ENCODE measurements at places on chromosomes 6 and 20.

DNA sequence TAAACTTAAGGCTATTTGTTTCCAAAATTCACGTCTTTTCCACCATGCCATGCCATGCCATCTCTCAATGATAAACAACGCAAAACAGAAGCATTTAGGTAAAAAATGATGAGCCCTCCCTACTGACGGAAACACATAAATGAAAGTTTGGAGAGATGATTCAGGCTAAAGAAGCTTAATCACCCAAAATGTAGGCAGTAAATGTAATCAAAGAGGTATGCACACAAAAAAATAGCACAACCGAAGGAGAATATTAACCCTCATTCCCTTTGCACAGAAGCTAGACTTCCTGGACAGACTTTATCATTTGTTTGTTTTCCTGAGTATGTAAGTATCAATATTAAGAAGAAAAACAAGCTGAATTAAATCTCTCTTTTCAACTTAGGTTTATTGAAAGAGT, 28.8 kb downstream of the DCDC2 start:
- no peak for DNase-seq

DNA sequence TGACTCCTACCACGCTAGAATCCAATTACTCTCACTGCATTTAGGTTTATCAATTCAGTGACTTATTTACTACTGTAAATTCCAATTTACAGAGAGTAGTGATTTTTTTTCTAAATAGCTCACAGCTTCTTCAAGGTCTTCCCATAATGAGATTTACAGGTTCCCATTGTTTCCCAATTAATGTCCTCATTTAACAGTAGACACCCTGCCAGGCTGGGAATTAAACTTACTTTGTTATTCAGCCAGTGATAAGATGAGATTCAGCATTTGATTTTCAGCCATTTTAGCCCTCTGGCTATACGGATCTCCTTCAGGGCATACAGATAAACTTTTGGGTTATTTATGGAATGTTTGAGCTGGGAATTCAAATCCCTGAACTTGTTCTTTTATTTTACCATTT, 582.9 kb upstream of the EYS start:
- DNase-seq: no peak

- no peak for DNase-seq
Measured at GRCh38 chr6:167661552-167662044, 165.1 kb upstream of the AFDN start.

GRCh38 chr6:105210932-105211531, 31.2 kb upstream of the POPDC3 start:
- no peak for DNase-seq

DNA sequence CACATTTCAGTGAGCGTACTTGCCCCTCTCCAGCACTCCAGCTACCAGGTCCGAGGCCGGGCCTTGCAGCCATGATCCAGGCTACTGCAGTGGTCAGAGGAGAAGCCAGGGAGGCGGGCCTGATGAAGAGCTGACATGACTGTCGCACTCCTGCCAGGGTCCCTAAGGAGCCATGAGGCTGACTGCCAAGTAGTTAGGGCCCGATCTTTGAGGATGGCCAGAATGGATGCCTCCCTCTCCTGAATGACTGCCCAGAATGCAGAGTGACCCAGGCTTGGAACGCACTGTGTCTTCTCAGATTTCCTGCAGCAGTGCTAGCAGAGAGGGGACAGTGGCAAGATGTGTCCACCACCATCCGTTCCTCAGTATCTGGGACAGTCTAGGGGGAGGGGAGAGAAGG, 24.7 kb upstream of the LRFN2 start:
- no peak for DNase-seq

DNA sequence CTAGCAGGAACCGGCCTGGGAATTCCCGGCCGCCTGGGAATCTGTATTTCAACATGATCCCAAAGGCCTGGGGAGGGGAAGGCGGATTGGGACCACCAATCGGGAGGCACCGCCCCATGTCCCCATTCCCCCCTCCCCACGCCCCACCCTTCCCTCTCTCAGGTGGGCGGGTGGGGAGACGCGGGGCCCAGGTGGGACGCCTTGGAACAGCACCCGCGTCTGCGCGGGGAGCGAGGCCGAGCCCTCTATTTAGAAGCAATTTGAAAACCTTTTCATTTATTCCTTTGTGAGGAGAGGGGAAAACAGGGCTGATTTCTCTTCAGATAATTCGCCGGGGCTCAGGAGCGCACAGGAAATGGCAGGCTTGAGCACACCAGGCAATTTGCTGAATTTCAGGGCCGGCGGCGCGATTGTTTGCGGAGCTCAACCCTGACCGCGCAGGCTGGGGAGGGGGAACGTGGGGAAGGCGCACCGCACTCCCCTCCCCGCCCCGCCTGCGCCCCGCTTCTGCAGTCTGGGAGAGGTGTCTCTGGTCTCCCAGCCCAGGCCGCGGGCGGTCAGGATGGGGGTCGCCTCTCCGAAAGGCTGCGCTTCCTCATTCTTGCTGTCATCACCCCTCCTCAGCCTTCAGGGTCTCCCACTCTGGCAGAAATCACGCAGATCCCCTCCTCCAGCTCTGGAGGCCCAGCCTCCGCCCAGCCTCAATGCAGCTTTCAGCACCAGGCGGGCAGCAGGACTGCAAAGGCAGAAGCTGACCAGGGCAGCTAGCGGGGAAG, 170.0 kb downstream of the GRM4 start:
- DNase-seq: peak; percentile 27

GRCh38 chr20:40294175-40294574, 394.9 kb downstream of the MAFB start:
- DNase-seq: no peak

GRCh38 chr20:8363970-8364733, 232.1 kb downstream of the PLCB1 start:
- no peak for DNase-seq

DNA sequence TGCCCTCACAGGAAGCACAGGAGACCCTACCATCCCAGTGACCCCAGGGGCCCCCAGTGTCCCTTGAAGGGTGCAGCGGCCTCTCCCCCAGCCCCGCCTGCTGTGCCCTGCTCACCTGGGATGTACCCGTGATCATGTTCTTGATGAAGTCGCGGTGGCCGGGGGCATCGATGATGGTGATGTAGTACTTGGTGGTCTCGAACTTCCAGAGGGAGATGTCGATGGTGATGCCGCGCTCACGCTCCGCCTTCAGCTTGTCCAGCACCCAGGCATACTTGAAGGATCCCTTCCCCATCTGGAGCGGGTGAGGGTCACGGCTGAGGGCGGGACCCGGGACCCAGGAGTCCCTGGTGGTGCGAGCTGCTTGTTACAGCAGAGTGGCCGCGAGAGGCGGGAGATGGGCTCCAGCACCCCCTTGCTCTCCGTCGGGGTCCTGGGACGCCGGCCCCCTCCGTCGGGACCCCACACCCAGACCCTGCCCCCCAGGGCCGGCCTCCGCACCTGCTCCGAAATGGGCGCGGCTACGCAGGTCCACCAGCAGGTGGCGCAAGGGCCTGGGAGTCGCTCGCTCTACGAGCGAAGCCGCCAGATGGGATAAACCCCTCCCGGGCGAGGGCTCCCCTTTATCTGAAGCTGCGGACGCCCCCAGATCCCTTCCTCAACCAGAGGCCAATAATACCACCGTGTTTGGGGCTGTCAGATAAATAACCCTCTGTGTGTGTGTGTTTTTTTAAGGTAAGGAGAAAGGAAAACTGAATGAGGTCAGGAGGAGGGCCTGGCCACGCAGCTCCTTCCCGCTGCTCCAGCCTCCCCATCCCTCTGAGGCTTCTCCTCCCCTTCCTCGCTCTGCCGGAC, 2.9 kb downstream of the EEF1A2 start:
- peak; percentile 81 for DNase-seq

- DNase-seq: no peak
Measured at GRCh38 chr6:106156863-106157262, 70.7 kb downstream of the PRDM1 start.

GRCh38 chr6:121865811-121866210, 430.4 kb downstream of the GJA1 start:
- no peak for DNase-seq

DNA sequence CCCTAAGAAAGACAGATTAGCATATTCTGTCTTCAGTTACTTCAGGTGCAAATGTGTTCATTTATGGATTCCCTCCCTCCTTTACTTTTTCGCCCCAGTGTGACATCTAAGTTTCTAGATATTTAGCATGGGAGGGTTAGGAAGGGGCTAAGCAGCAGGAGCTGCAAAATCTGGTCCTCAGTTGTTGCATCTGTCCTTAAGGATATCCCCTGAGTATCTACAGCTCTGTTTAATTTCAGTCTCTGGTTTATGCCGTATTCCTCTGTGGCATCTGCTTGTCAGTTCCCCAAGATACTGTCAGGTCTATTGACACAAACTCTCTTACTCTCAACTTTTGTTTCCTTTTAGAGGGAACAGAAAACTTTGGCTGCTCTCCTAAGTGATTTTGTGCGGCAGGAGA, 754.6 kb upstream of the MAP3K7 start:
- DNase-seq: no peak
